ENCODE measurements at places on chromosomes 5 and 9.

- H3K27ac ChIP-seq, result no peak overlapping the region
- no peaks in the 10 kb centered on the region for H3K36me3 ChIP-seq
- no peak for DNase-seq
These were observed 559.5 kb upstream of the WWC1 start for GRCh38 chr5:167731951-167732350.

DNA sequence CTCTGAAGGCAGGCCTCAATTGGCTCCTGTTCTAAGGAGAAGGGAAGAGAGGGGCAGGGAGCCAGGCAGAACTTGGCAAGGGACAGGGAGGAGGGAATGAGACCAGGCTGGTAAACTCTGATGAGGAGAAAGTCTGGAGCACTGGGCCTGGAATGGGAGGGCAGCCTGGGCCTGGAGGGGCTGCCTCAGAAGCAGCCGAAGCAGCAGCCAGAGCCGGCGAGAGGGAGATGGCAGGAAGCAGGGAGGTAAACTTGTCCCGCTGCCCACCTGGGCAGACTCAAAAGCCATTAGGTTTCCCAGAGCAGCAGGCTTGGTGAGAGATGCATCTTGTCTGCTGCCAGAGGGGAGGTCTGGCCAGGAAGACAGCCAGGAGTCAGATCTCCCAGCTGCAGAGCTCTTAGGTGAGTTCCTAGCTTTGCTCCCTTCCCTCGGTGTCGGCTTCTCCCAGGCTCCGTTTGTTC, 37.0 kb upstream of the CRB2 start:
- no peak overlapping the region for H3K27ac ChIP-seq
- H3K4me1 ChIP-seq, result peaks cover 8% of the 10 kb centered on the region
- H3K36me3 ChIP-seq, result no peaks in the 10 kb centered on the region
- H3K4me3 ChIP-seq, result no peak overlapping the region
- DNase-seq, result no peak
- H3K27me3 ChIP-seq, result no peaks in the 10 kb centered on the region

GRCh38 chr5:36854402-36855140, 22.0 kb upstream of the NIPBL start:
- no peaks in the 10 kb centered on the region for H3K27me3 ChIP-seq
- no peak overlapping the region for H3K27ac ChIP-seq
- no peak for DNase-seq
- no peaks in the 10 kb centered on the region for H3K4me1 ChIP-seq

GRCh38 chr9:133560311-133560710, 25.8 kb downstream of the ADAMTSL2 start:
- H3K36me3 ChIP-seq, result no peaks in the 10 kb centered on the region

- no peak overlapping the region for H3K4me3 ChIP-seq
- no peak for DNase-seq
- no peak overlapping the region for H3K27ac ChIP-seq
- no peaks in the 10 kb centered on the region for H3K36me3 ChIP-seq
- no peaks in the 10 kb centered on the region for H3K27me3 ChIP-seq
These were observed 10.3 kb upstream of the CRHBP start for GRCh38 chr5:76942581-76942980.

GRCh38 chr5:118952992-118953651, 35.2 kb downstream of the DTWD2 start:
- H3K27me3 ChIP-seq, result no peaks in the 10 kb centered on the region
- no peaks in the 10 kb centered on the region for H3K4me1 ChIP-seq
- H3K4me3 ChIP-seq, result no peak overlapping the region
- no peak for DNase-seq

GRCh38 chr5:60349891-60350415, 350.0 kb downstream of the DEPDC1B start:
- H3K36me3 ChIP-seq, result no peaks in the 10 kb centered on the region
- no peaks in the 10 kb centered on the region for H3K4me1 ChIP-seq
- no peak for DNase-seq
- H3K27me3 ChIP-seq, result no peaks in the 10 kb centered on the region
- H3K4me3 ChIP-seq, result no peak overlapping the region

DNA sequence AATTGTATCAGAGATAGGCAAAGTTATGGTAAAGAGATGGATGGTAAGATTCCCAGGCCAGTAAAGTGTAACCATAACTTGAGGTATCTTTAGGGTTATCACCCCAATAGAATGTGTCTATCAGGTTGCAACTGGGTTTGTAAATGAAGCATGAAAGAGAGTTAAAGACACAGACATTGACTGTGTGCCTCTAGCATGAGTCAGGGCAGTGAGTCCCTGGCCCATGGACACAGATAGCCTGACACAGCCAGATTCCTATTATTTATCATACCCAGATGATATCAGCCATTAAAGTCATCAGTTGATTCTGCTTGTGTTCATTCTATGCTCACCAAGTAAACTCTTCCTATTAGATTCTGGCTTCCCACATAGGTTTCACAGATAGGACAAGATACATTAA, 33.5 kb upstream of the SNAPC3 start:
- H3K27me3 ChIP-seq, result no peaks in the 10 kb centered on the region
- no peak for DNase-seq
- no peak overlapping the region for H3K4me3 ChIP-seq
- no peak overlapping the region for H3K27ac ChIP-seq
- no peaks in the 10 kb centered on the region for H3K4me1 ChIP-seq

DNA sequence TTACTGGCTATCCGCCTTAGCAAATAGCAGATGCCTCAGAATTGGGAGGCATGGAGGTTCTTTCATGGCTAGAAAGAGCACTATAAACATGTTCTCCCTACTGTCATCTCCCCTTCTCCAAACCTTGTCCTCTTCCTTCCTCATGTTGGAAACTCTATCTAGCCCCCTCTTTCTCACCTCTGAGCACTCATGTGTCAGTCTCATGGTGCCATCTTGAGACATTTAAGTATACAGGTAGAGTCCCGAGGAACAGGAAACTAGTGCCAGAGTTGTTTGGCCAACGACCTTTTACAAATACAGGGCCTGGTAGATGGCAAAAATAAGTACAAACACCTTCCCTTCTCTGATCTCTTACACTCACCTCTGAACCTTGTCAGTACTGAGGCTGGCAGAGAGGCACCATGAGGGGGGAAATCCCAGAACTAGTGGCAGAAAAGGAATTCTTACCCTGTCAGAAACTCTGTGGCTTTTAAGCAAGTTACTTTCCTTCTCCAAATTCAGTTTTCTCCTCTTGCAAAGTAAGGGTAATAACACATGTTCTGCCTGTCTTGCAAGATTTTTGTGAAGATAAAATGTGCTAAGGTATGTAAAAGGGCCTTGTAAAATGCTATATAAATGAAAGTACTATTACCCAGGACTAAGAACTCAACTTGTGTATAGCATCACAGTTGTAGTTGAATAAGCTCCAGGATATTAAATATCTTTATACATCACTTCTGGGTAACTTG, 94.1 kb upstream of the SNX2 start:
- H3K36me3 ChIP-seq, result no peaks in the 10 kb centered on the region
- no peak overlapping the region for H3K4me3 ChIP-seq
- H3K27me3 ChIP-seq, result no peaks in the 10 kb centered on the region

- no peak for DNase-seq
- H3K4me3 ChIP-seq, result no peak overlapping the region
- H3K27ac ChIP-seq, result no peak overlapping the region
- no peaks in the 10 kb centered on the region for H3K27me3 ChIP-seq
These were observed 123.3 kb downstream of the MLLT3 start for GRCh38 chr9:20499013-20499412.

- H3K4me1 ChIP-seq, result peaks cover under 1% of the 10 kb centered on the region
- H3K36me3 ChIP-seq, result no peaks in the 10 kb centered on the region
- peak overlapping the region; percentile 73 for H3K27ac ChIP-seq
- no peaks in the 10 kb centered on the region for H3K27me3 ChIP-seq
- H3K4me3 ChIP-seq, result no peak overlapping the region
- DNase-seq, result no peak
These were observed 10.6 kb downstream of the LAMC3 start for GRCh38 chr9:131019388-131020239.

GRCh38 chr5:177620560-177620959, 20.6 kb downstream of the B4GALT7 start:
- H3K4me1 ChIP-seq, result no peaks in the 10 kb centered on the region
- no peak for DNase-seq
- H3K36me3 ChIP-seq, result peaks cover 36% of the 10 kb centered on the region
- no peak overlapping the region for H3K27ac ChIP-seq

- no peak for DNase-seq
- no peaks in the 10 kb centered on the region for H3K4me1 ChIP-seq
- no peaks in the 10 kb centered on the region for H3K27me3 ChIP-seq
- H3K27ac ChIP-seq, result no peak overlapping the region
- no peak overlapping the region for H3K4me3 ChIP-seq
- H3K36me3 ChIP-seq, result no peaks in the 10 kb centered on the region
These were observed 133.7 kb upstream of the CCNG1 start for GRCh38 chr5:163303718-163304117.

DNA sequence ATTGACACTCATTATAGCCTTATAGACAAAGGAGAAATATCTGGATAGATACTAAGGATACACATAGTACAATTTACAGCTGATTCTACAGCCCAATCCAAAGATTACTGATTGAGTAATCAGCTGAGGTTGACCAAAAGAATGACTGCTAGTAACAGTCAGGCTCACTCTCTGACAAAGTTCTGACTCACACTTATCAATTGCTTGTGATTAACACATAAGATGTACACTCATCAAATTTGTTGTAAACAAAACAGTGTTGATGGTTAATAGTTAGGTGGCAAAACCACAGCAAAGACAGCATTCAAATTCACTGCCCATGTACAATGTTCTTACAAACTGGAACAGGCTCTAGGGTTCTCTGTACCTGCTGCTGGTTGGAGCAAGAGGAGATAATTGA, 422.7 kb downstream of the TLE1 start:
- DNase-seq, result no peak
- no peaks in the 10 kb centered on the region for H3K4me1 ChIP-seq
- no peak overlapping the region for H3K27ac ChIP-seq

GRCh38 chr9:134971196-134971595, 53.5 kb upstream of the FCN1 start:
- no peak overlapping the region for H3K4me3 ChIP-seq
- H3K27me3 ChIP-seq, result no peaks in the 10 kb centered on the region
- H3K27ac ChIP-seq, result no peak overlapping the region

- H3K27ac ChIP-seq, result no peak overlapping the region
- peaks cover 54% of the 10 kb centered on the region for H3K36me3 ChIP-seq
- H3K4me1 ChIP-seq, result no peaks in the 10 kb centered on the region
- H3K27me3 ChIP-seq, result no peaks in the 10 kb centered on the region
- DNase-seq, result no peak
- H3K4me3 ChIP-seq, result no peak overlapping the region
These were observed 15.4 kb downstream of the CD74 start for GRCh38 chr5:150397146-150397781.

DNA sequence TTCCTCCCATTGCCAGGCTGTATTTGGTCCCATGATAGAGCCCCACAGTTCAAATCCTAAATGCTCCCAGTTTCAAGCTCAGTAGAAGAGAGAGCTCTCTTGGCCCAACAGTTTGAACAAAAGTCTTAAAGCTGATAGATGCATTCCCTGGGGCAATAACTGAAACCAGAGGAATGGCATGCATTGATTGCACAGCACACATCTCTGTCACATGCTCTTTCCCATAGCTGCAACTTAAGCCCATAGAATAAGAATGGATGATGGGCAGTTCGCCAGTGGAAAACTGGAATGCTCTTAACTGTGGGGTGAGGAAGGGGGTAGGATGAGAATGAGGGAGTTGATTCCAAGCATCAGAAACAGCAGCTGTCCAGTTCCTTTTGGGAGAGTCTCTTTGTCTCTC, 1942.4 kb upstream of the WWC1 start:
- H3K27ac ChIP-seq, result no peak overlapping the region
- H3K4me1 ChIP-seq, result no peaks in the 10 kb centered on the region
- DNase-seq, result no peak
- H3K4me3 ChIP-seq, result no peak overlapping the region
- H3K36me3 ChIP-seq, result no peaks in the 10 kb centered on the region
- H3K27me3 ChIP-seq, result no peaks in the 10 kb centered on the region

GRCh38 chr5:107966201-107966600, 295.5 kb upstream of the EFNA5 start:
- H3K27ac ChIP-seq, result no peak overlapping the region
- no peaks in the 10 kb centered on the region for H3K4me1 ChIP-seq
- no peaks in the 10 kb centered on the region for H3K36me3 ChIP-seq
- DNase-seq, result no peak

DNA sequence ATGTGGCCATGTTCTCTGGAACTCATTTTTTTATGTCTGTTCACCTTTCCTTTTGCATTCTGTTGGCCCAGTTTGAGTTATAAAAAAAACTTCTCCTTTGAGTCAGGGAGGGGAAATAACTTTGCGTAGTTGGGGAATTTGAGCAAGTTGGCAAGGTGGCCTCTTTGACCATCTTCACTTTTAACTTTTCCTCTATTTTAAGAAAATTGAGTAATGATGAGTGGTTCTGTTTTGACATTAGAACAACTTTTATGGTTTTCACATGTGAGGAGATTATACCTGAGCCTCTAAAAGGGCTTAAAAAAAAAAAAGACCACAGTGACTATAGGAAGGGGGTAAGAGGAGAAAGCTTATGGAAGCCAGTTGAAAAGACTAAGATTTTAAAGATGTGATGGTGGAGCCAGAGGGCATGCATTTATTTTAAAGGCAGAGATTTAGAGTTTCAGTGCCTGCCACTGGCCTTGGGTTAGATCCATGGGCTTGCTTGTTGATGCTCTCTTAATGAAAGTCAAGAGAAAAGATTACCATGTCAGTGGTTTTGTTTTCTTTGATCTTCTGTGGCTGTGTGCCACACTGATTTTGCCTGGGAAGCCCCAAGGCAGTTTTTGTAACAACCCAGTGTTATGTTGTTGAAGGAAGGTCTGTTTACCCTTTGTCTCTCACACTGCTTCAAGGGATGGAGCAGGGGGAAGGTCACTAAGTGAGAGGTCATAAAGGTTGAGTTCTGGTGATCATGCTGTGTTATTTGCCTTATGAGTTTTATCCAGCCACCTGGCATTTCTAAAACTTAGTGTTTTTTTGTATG, 219.7 kb upstream of the CD180 start:
- no peak overlapping the region for H3K27ac ChIP-seq
- no peak overlapping the region for H3K4me3 ChIP-seq
- no peak for DNase-seq

DNA sequence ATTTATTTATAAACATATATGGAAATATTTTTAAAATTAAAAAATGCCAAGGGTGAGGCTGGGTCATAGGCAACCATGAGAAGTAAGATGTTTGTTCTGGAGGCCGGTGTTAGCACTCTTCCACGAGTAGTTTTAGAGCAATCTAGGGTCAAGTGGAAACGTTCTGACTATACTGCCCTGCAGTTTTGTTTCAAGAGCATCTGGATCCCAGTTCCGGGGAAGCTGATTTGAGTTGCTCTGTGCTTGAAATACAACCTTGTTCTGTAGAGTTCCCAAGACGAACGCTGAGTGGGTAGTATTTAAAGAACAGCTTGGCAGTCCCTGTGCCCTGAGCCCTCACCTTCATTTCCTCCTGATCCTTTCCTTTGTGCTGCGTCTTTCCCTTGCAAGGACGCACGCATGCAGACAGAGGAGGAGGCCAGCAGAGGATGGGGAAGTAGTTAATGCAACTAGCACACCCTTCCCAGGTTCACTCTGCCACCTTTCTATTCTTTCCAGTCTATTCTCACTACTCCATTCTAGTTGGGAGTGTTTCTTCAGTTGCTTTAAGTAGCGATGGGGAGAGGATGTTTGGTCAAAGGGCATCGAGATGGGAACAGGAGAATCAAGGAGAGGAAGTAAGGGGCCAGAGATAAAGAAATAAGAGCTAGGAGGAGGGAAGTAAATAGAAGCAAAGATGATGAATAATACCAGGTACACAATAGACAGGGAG, 68.3 kb upstream of the ZSWIM6 start:
- H3K27ac ChIP-seq, result no peak overlapping the region
- no peak overlapping the region for H3K4me3 ChIP-seq
- DNase-seq, result no peak
- no peaks in the 10 kb centered on the region for H3K4me1 ChIP-seq
- no peaks in the 10 kb centered on the region for H3K36me3 ChIP-seq
- no peaks in the 10 kb centered on the region for H3K27me3 ChIP-seq

All from vagina (tissue), 2 donors.